ENCODE measurements at places on chromosomes 6 and 20. TPM values are rescaled to one million over a fixed set of nuclear protein-coding genes. Genes with fewer than 3 reads are reported as not detected.

The F13A1 gene
- 3.2 TPM for total RNA-seq

The KCNK16 gene
- not detected for total RNA-seq

The C6orf58 gene
- total RNA-seq, result 0.25 TPM

The MROH8 gene
- 3.2 TPM for total RNA-seq

The RAET1L gene
- 0.25 TPM for total RNA-seq

The CST2 gene
- not detected for total RNA-seq

The NINL gene
- 15.5 TPM for total RNA-seq

The BMP5 gene
- total RNA-seq, result 2.7 TPM

The CTNNBL1 gene
- 49.2 TPM for total RNA-seq

The DUSP15 gene
- total RNA-seq, result 4.4 TPM

The BEND6 gene
- 14.5 TPM for total RNA-seq

The CCN6 gene
- not detected for total RNA-seq

The ENPP5 gene
- total RNA-seq, result 4.7 TPM

The ZNF217 gene
- 5.2 TPM for total RNA-seq

The HTR1E gene
- not detected for total RNA-seq

The PPP1R3G gene
- total RNA-seq, result 1.5 TPM

The OPRL1 gene
- total RNA-seq, result 8.4 TPM

The FAM209B gene
- total RNA-seq, result not detected

The PDE10A gene
- 54.6 TPM for total RNA-seq

The COL20A1 gene
- total RNA-seq, result 7.4 TPM

The KIAA0408 gene
- total RNA-seq, result 114 TPM

The SEC63 gene
- total RNA-seq, result 44.7 TPM

The EPHA7 gene
- 36.4 TPM for total RNA-seq

The WDR27 gene
- total RNA-seq, result 23.1 TPM
